Adipocyte (in vitro differentiated cells): ENCODE measurements at places on chromosomes 5 and 9.
A peak's percentile ranks its signal among the peaks of the same experiment; 100 is the strongest.

- no peak for DNase-seq
Observed at GRCh38 chr5:140925806-140926442, at the start of gene PCDHAC1. Gene PCDHAC1 (plus strand): TSS chr5:140926299. CDS start chr5:140926893, 594 bp downstream.

DNA sequence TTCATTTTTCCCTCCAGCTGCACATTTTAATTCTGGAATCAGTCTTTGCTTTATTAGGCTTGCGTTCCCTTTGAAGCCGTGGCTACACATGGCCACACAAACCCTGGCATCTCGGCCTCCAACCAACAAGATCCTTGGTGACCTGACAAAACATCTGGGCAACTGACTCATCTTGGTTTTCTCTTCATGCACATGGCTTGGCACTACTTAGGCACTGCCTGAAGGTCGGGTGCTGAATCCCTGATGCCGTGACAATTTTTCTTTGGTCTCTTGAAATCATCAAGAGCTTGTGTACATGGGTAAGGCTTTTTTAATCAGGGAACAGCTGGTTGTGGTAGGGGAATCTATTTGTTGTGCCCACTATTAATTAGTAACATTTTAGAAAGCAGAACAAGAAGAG, 16.0 kb upstream of the PAPPA start:
- no peak for DNase-seq

DNA sequence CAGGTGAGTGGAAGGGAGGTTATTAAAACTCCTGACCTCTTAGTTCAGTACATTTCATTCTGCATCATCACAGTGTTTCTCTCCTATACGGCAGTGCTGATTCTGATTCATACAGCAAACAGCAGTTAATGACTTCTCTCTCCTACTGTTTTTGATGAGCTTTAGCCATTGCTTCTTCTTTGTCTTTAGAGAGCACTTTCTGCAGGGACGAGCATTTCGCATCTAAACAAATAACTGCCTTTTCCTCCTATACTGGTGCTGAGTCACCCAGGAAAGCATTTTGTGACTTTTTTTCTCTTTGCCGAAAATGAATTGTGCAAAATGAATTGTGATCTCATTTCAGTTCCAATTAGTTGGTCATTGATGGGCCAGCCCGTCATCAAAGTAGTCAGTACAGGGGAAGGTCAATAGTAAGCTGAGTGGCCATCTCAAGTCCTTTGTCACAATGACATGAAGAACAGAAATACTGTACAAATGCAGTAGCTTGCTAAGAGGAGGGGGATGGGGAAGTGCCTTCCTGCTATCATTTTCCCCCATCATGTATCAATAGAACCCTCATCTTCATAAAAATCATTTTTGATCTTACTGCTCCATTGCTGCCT, 98.5 kb downstream of the INSYN2B start:
- DNase-seq = no peak

DNA sequence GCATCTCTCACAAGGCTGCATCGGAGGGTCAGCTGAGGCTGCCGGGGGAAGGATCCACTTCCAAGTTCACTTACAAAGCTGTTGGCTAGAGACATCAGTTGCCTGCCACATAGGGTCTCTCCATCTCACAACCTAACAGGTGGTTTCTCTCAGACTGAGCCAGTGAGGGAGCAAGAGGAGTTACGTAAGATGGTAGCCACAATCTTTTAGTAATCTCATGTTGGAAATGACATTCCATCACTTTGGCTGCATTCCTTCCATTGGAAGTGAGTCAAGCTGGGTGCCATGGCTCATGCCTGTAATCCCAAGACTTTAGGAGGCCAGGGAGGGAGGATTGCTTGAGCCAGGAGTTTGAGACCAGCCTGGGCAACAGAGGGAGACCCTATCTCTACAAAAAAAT, 7.4 kb upstream of the GRK6 start:
- DNase-seq = peak; percentile 52

GRCh38 chr5:172646716-172647285, 5.7 kb downstream of the NEURL1B start:
- DNase-seq = no peak

- no peak for DNase-seq
Observed at GRCh38 chr5:178212241-178213002, 8.1 kb downstream of the HNRNPAB start.
